ENCODE measurements at places on chromosomes 16 and 17. TPM values are rescaled to one million over a fixed set of nuclear protein-coding genes. Genes with fewer than 3 reads are reported as not detected.

MSLN gene
- 19.4 TPM for total RNA-seq

GRCh38 chr17:16922386-16923096 is 49.4 kb downstream of the TNFRSF13B start:
- no peak overlapping the region for H3K27ac ChIP-seq
- H3K4me1 ChIP-seq = no peaks in the 10 kb centered on the region
- H3K4me3 ChIP-seq = no peak overlapping the region
- no peaks in the 10 kb centered on the region for H3K27me3 ChIP-seq
- no peak for DNase-seq

DNA sequence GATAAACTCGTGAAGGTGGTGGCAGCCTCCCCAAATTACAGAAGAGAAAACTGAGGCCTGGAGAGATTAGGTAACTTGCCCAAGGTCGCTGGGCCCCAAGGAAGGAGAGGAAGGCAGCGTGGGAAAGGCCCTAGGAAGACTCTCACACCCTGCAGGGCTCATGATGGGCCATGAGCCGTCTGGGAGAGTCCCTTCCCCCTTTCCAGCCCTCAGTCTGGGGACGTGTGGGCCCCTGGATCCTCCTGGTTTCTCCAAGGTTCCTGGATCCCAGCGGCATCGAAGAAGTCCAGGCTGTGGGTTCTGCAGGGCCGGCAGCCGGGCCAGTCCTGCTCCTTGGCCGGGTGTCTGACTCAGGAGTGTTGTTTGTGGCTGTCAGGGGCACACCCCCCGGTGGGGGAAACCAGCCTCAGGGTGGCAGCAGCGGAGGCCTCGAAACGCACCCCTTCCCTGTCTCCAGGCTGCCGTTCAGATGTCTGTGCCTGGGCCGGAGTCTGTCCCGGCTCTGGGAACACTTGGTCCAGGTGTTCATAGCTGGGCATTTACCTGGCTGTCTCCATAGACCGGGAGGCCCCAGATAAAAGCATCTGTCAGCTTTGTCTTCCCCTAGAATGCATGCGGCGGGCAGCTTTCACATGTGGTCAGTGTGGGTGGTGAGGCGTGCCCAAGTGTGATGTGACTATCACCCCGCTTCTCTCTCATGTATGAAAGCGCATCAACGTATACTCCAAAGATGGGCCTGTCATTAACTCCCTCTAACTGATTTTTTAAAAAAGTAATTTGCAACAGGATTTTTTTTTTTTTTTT is 3.7 kb upstream of the RAP1GAP2 start:
- H3K36me3 ChIP-seq = no peaks in the 10 kb centered on the region
- H3K4me3 ChIP-seq = no peak overlapping the region
- H3K27ac ChIP-seq = no peak overlapping the region
- no peak for DNase-seq
- H3K27me3 ChIP-seq = no peaks in the 10 kb centered on the region

SPHK1 gene
- 10.4 TPM for total RNA-seq

GRCh38 chr16:5305023-5305422 is 207.4 kb upstream of the EEF2KMT start:
- no peak for DNase-seq
- H3K27me3 ChIP-seq = no peaks in the 10 kb centered on the region
- H3K4me3 ChIP-seq = no peak overlapping the region
- no peak overlapping the region for H3K27ac ChIP-seq
- H3K36me3 ChIP-seq = no peaks in the 10 kb centered on the region
- no peaks in the 10 kb centered on the region for H3K4me1 ChIP-seq

GRCh38 chr17:75720656-75721462 is at the start of gene ITGB4:
TSS of gene ITGB4 (plus strand) at chr17:75721459. CDS start at chr17:75724704, 3,245 bp downstream.
- no peaks in the 10 kb centered on the region for H3K36me3 ChIP-seq
- peak; percentile 76 for DNase-seq
- peak within 1 kb of the TSS; percentile 53 for H3K27ac ChIP-seq
- H3K4me1 ChIP-seq = no peaks in the 10 kb centered on the region
- H3K4me3 ChIP-seq = no peak within 1 kb of the TSS

GRCh38 chr16:49643429-49644144 is 212.3 kb downstream of the ZNF423 start:
- DNase-seq = peak; percentile 35
- H3K27ac ChIP-seq = no peak overlapping the region
- no peaks in the 10 kb centered on the region for H3K27me3 ChIP-seq
- no peak overlapping the region for H3K4me3 ChIP-seq
- H3K36me3 ChIP-seq = no peaks in the 10 kb centered on the region

- no peaks in the 10 kb centered on the region for H3K4me1 ChIP-seq
- peak; percentile 40 for DNase-seq
- no peaks in the 10 kb centered on the region for H3K36me3 ChIP-seq
- H3K27me3 ChIP-seq = no peaks in the 10 kb centered on the region
Observed at GRCh38 chr17:4003501-4004421, 39.5 kb upstream of the ATP2A3 start.

DNA sequence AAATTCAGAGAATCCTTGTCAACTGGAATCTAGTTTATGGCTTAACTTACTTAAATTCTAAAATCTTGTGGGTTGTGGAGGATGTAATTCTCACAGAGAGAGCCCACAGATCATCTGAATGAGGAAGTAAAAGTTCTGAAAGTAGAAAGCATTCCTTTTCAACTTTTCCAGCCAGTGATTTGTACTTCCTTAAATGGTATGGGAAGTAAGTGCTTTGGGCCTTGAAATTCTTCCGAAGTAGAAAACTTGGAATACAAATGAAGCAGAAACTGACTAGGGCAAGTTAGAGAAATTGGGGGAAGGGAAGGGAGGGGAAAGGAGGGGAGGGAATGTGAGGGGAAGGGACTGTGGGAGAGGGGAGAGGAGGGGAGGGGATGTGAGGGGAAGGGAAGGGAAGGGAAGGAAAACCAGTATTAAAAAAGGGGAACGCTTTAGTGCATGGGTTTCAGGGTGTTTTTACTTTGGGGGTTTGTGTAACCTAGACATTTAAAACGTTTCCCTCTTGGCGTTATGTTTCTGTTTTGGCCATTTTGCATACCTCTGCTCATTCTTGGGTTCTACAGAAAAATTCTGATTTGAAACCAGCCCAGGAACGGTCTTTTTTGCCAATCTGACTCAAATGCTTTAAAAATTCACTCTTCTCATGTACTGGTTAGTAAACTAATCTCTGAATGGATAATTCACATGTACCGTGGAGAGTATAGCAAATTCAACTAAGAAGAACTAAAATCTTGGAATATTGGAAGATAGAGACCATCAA is 15.5 kb upstream of the SNTB2 start:
- no peaks in the 10 kb centered on the region for H3K27me3 ChIP-seq
- no peaks in the 10 kb centered on the region for H3K36me3 ChIP-seq
- no peak overlapping the region for H3K4me3 ChIP-seq
- peak; percentile 83 for DNase-seq
- peaks cover 7% of the 10 kb centered on the region for H3K4me1 ChIP-seq
- peak overlapping the region; percentile 88 for H3K27ac ChIP-seq
